HL-60 (cell line): ENCODE measurements at places on chromosomes 4 and X.
A peak's percentile ranks its signal among the peaks of the same experiment; 100 is the strongest.

DNA sequence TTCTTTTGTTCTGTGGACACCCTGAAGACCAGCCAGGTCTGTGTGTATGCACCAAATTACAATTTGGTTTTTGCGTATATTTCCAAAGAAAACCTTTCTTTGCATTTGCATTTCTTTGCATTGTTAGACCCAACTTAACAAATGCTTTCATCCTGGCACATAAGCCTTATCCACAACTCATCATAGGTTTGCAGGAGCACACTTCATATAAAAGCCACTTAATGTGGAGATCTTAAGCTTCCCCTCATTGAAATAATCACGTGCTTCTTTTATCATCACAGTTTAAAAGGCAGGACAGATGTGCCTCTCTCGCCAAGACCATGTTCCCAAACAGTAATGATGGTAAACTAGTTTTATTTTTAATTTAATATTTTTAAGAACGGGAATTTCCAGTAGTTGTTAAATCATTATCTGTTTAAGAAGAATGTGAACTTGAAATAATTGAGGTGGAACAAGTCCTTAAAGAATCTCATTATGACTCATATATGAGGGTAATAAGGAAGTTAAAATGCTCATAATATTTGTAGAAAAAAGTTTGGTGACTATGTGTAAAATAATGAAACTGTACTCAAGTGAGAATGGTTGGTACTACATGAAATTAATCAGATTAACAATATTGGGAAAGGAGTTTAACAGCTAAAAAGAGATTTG is 65.5 kb downstream of the GLRA3 start:
- DNase-seq, result no peak

- DNase-seq, result no peak
Observed at GRCh38 chrX:141185366-141185765, 8.4 kb upstream of the LDOC1 start.

DNA sequence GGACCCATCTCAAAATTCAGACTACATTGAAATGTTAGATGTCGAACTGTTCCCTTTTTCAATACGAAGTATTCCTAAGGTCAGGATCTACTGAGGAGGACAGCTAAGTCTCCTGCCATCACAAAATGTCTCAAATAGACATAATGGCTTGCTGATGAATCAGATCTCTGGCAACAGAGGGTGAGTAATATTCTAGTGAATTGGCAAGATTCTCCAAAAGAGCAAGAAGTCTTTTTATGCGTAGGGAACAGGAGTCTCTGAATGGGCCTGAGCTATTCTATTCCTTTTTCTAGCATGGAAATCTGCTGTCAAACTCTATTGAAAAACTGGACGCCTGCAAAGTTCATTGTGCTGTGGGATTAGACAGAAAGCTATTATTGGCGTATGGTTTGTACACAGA is 145.4 kb downstream of the FNIP2 start:
- no peak for DNase-seq

GRCh38 chr4:153576443-153576774 is 107.7 kb upstream of the TLR2 start:
- DNase-seq, result no peak

DNA sequence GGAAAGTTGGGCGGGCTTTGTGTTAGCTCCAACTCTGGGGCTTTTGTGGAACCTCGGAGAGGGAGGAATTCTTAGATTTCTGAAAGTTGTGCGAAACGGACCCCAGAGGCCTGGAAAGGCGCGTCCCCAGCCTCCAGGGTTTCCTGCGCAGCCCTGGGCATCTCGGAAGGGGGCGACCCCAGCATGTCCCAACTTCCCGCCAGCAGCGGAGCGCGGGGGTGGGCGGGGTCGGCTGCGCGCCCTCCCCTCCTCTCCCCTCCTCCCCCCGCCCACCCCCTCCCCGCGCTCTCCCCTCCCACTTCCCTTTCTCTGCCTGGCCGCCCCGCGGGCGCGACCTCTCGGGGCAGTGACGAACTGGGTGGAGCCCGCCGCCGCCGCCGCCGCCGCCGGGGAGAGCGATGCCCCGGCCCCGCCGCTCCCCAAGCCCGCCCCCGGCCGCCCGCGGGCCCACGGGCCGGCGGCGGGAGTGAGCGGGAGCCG is 16.8 kb downstream of the PTTG2 start:
- DNase-seq, result peak; percentile 49

DNA sequence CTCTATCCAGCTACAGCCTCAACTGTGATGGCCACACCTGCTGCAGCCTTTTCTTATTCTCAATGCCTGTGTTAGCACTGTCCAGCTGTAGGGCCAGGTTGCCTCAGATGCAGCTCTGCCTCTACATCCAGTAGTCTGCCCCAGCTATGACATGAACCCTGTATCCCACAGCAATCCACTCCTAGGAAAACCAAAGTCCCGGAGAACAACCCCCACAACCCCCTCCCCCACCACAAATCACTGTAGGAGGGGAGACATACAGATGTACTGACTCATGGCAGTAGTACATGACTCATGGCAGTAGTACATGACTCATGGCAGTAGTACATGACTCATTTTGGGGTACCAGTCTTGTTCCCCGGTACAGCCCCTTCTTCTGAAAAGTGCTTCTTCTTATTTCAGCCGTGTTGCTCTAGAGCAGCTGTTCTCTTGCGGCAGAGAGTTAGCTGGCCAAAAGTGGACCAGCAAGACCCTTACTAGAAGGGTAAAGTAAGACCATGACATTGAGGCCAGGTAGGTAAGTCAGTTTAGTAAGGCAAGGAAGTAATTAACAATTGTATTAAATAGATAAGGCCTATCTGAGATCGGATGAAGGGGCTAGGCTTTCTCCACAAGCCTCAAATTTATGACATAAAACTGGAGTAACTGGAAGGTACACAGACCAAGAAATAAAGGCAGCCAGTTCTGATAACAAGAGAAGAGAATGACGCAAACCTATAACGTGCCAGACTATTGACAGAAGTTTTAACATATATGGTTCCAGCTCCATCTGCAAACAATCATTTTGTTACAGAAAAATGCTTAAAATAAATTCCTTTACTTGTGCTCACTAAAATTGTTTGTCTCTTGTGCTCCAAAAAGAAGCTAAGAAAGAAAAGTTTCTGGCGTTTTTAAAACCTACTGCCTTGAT is 221.4 kb downstream of the TACR3 start:
- DNase-seq, result no peak

- no peak for DNase-seq
Observed at GRCh38 chr4:78265006-78265405, 207.9 kb downstream of the FRAS1 start.

DNA sequence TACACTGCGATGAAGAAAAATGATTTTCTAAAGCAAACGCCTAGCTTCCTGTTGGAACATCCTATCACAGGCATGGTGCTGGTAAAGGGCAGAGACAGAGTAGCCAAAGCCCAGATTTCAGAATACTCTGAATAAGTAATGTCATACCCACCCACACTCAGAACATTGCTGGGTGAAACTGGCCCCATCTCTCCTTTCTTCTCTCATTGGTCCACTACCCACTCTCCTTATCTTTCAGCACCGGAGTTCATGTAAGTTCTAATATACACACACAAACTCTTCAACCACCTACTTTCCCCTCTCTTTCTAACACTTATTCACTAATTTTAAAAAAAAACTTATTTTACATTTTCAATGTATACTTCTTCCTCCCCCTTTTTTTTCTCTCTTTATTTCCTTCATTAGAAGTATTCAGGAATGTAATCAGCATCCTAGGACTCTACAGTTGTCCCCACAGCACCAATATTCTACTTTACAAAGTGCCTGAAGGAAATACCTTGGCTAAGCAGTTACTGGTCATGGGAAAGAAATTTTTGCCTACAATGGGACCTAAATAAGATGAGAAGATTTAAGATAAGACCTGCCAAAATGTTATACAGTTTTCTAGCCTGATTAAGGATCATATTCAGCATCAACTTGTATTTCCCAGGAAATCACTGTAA is 63.0 kb downstream of the SEC24D start:
- DNase-seq, result no peak
